ENCODE measurements at places on chromosomes 3 and 15.

DNA sequence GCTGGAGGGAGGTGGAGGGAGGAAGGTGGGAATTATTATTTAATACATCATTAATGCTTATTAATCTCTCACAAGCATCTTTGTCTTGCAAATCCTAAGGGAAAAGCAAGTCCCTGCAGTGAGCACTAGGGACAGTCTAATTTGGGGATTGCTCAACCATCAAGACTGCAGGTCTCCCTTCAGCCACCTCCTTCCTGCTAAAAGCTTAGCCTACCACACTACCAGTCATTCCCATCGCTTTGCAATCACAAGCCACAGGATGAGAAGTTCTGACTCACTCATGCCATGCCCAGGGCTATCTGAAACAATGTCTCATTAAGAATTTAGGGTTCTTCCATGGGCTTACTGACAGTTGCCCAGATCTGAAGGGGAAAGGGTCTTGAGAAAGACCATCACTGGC is 51.0 kb upstream of the EIF1B start:
- no peak for DNase-seq

DNA sequence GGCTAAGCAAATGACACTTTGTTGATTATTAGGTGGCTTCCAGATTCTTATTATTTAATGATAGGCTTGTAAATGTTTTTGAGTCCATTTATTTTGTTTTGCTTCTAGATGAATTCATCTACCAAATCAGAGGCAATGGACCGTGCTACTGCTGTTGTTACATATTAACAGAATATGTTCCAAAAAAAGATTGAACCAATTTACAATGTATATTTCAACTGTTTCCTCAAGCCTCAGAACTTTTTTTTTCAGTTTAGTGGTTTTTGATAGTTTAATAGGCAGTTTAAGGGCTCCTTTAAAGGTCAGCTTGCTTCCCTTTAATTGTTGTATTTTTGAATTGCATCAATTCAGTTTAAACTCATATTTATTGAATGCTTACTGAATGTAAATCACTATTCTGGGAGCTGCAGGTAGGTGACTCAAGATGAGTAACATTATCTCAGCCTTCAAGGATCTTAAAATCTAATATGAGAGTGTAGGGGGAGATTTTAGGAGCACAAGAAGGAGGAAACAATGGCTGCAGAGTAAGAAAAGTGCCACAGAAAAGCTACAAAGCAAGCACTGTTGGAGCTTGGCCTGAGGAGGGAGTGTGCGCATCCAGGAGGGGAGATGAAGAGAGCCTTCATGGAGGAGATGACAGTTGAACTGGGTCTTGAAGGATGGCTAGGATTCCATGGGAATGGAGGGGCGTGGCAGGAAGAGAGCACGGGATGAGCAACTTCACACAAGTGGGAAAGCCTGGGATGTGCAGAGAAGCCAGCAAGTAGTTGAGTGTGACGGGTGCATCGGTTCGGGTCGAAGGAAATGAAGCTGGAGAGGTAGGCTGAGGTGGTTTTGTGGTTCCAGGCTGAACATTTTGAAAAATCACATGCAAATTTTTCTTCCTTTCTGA is 14.7 kb downstream of the MAP2K1 start:
- peak; percentile 15 for DNase-seq

GRCh38 chr3:195008816-195009215 is 262.1 kb downstream of the XXYLT1 start:
- no peak for DNase-seq

DNA sequence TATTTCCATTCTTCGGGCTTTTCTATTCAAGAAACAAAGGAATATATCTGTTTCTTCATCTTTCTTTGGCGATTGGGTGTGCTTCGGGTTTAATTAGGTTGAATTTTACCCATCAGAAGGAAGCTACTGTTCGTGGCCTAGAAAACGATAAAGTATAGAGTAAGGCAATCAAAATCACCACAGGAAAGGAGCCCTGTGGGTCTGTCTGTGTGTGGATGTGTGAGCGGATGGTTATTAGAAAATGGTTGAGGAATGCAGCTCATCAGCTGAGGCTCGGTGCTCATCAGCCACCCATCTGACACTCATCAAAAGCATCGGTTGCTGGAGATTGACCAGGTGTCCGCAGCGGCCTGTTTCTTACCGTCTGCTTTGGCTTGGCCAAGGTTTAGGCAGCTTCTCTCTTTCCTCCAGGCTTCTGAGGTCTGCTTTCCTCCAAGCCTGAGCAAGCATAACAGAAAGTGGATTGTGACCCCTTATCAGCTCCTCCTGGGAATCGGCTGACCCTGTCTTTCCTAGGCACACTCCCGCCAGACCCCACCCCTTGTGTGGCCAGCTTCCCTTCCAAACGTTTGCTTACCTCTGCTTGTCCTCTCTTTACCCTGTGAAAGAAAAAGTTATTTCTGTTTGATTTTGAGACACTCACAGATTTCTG is 17.6 kb upstream of the ISLR start:
- no peak for DNase-seq

GRCh38 chr3:148235566-148235965 is 462.1 kb upstream of the AGTR1 start:
- DNase-seq = no peak

DNA sequence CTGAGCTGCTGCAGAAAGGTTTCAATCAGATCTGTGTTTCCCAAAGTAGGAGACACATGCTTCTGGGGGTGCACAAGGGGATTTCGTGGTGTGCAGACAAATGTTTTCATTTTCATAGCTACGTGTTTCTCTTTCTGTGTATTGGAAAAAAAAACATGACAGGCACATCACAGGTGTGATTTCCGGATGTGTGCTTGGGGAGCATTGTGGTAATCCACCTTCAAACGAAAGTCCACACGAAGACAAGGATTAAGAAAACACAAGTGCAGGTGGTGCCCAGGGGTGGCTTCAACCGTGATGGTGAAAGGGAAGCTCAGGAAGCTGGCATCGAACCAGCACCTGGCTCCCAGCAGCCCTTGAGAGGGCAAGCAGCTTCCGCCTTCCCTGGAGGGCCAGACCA is 164.6 kb upstream of the LINGO1 start:
- no peak for DNase-seq

DNA sequence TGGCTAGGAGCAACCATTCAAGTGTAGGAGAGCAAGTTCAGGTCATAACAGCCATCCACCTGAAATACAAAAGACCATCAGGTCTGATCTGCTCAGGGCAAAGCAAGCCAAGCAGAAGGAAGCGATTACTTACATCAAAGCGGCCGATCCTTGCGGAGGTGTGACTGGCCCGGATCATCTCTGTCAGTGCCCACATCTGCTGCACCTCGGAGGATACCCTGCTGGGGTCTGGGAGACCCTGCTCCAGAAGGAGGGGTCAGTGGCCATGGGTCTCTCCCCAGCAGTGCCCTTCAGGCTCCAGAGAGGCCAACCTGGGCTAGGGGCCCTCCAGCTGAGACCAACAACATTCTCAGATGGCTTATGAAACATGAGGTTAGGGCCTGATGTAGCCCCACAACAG is 2.5 kb upstream of the AMT start:
- no peak for DNase-seq

Data from ACHN (cell line).